ENCODE measurements at places on chromosomes 1 and 21. TPM values are rescaled to one million over a fixed set of nuclear protein-coding genes. Genes with fewer than 3 reads are reported as not detected.

- DNase-seq: no peak
Observed at GRCh38 chr1:196029410-196029809, 578.8 kb downstream of the KCNT2 start.

DNA sequence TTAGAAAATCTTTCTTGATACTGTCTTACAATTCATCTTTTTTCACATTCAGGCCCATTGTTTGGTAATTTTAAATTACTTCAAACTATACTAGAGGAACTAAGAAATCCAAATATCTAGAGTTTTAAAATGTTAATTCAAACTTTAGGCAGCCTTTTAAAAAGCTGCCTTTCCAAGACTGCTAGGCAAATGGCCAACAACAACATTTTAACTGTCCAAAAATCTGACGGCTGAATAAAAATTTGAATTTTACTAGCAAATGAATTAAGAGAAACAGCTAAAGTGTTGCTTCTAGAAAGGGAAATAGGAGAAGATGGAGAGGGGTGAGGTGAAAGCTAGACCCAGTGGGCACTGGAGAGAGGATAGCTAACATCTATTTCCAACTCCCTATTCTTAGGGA lies 17.2 kb downstream of the DPYD start:
- DNase-seq: no peak

GRCh38 chr1:226995365-226996332 lies 55.6 kb downstream of the COQ8A start:
- DNase-seq: no peak

DNA sequence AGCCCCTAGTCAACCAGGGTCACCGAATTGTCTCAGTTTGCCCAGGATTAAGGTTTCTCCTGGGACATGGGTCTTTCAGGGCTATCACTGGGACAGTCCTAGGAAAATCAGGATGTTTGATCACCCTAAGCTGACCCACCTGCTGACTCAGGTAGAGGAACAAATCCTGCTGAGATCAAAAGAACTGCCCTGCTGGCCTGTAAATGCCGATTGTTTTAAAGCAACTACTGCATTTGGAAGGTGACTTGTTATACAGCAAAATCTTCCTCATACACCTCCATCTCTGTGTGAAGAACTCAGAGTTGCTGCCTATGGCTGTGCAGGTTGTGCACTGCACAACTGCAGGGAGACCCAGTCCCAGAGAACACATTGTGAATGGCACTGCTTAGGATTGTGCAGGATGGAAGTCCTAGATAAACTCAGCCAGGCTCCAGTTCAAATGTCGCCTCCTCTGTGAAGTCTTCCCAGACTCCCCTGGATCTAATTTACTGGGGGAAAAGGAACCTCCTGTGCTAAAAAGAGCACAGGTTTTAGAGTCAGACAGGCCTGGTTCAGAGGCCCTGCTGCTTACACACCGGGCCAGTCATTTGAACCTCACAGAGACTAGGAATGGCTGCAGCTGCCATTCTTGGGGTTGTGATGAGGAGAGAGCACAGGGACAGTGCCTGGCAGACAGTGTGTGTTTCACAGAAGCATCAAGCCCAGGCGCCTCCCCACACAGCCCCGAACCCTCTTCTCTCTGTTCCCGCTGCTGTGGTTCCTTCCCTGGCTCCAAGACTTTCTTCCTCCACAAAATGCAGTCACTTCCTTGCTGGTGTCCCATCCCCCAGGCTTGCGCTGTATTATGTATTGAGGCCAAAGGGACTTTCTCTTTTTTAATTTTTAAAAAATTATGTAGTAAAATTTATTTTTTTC lies 23.2 kb upstream of the LRP8 start:
- peak; percentile 55 for DNase-seq

- DNase-seq: no peak
Observed at GRCh38 chr1:182368358-182368757, 23.2 kb downstream of the GLUL start.

DNA sequence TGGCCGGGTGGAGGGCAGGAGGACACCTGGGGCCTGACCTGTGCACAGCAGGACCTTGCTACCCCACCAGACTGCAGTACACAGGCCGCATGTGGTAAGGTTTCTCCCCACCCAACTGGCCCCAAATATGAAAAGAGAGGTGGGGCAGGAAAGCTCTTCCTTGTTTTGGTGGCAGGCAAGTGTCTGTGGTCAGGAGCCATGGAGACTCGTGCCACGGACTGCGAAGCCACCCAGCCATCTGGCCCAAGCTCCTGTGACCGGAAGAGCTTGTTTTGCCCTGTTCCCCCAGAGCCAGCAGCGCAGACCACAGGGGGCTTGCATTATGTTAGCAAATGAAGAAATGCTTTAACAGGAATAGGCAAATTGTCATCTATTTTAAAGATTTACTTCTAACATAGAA lies 54.9 kb downstream of the OLIG1 start:
- DNase-seq: no peak

DNA sequence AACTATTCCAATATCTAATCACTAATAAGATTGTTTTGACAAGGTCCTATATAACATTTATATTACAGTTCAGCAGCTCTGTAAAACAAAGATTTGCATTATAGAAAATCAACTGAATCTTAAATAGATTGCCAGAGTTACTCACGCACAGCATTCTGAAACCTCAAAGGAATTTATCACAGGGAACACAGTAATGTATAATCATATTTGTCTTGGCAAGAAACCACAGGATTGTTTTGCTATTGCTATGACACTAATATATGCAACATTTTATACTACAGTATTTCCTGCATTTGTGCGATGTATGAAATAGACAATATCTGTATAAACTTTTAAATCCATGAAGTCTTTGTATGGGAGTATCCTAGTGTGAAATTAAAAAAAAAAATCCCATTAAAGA lies 101.4 kb downstream of the PLPPR5 start:
- no peak for DNase-seq

GRCh38 chr1:53739109-53739681 lies at the start of gene GLIS1:
GLIS1 (minus strand) TSS chr1:53739164; CDS start chr1:53738064, 1,100 bp downstream.
- no peak for DNase-seq

DNA sequence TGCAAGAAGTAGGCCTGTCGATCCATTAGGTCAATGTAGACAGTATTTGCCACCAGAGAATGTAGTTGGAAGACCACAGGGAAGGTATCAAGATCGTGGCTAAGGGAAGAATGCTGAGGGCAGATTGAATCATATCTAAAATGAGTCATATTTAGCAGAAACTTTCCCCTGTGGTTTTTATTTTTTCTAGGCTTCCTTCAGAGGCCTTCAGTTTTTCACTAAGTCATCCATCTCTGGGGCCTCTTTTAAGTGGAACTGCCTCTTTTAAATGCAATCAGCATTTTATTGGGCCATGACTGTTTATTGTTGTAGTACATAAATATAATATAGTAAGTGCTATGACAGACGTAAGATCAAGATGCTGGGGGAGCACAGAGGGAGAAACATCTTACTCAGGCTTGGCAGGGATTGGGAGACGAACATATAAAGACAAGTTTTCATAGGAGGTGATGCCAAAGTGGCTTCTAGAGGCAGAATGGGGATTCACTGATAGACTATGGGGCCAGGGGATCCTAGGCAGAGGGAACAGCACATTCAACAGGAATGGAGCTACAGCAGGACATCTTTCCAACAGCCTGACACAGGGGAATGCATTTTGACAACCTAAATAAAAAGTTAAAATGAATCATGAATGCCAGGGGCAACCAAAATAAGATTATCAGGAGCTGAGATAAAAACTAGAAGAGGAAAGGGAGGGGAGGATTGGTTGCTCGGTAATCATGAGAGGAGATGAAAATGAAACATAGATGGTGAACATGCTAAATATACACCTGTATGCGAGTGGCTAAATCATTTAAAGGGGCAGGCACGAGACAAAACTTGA lies 20.1 kb downstream of the UBE2U start:
- DNase-seq: no peak

The NIT1 gene
- 35.0 TPM for total RNA-seq

The HSPA6 gene
- 3.7 TPM for total RNA-seq

The RGS18 gene
- total RNA-seq: 0.83 TPM

The ETV3 gene
- 19.0 TPM for total RNA-seq

The TXNDC12 gene
- total RNA-seq: 25.8 TPM

The FMO5 gene
- total RNA-seq: 2.9 TPM

The POU3F1 gene
- total RNA-seq: 1.3 TPM

Data from esophagus muscularis mucosa (tissue), 4 donors.